GM03348 (cell line): ENCODE measurements at places on chromosomes 7 and 10.

- peak; percentile 60 for DNase-seq
Observed at GRCh38 chr10:110498087-110498981, 627 bp downstream of the DUSP5 start.

DNA sequence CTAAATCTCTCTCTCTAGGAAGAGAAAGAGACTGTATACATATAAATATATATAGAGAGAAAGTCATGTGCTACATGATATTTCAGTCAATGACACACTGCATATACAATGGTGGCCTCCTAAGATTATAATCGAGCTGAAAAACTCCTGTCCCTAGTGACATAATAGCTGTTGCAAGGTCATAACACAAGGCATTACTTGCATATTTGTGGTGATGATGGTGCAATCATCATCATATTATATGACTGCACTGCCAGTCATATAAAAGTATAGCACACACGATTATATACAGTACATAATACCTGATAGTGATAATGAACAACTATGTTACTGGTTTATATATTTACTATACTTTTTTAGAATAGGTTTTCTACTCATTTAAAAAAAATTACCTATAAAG is 316.7 kb downstream of the FGFR2 start:
- no peak for DNase-seq

GRCh38 chr7:7426676-7427075 is 109.0 kb downstream of the COL28A1 start:
- DNase-seq, result no peak

DNA sequence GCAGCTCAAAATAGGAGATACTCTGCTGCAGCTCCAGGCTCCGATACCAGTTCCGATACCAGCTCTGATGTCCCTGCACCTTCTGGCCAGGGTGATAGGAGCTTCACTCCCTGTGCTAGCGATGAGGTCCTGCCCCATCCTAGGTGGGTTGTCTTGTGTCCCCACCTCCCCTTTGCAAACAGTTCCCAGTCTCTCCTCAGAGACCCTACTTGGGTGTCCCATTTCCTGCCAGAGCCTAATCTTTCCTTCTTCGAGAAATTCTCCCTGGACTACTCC is 62.7 kb upstream of the NANOS1 start:
- no peak for DNase-seq

DNA sequence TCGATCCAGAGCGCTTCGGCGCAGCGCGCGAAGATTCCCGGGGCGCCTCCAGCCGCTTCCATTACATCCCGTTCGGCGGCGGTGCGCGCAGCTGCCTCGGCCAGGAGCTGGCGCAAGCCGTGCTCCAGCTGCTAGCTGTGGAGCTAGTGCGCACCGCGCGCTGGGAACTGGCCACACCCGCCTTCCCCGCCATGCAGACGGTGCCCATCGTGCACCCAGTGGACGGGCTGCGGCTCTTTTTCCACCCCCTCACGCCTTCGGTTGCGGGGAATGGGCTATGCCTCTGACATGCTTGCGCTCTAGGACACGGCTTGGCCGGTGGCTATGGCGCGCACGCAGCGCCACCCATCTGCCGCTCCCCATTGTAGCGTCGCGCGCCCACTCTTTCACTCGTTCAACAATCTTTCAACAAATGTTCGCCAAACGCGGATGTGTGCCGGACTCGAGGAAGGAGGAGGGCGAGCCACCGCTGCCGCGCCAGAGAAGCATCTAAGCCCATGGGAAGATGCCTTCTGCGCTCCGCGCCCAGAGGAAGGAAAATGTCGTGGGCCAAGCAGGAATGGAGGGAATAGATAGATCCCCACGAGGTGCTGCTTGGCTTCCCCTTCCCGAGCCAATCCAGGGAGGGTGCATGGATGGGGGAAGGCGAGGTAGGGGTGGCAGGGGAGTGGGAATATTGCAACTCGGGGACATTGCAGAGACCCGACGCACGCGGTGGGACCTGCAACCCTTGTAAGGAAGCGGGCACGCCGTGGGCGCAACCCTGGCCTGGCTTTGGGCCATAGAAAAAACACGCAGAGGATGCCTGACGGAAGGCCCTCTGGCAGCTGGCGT is 5.1 kb upstream of the CYP26A1 start:
- DNase-seq, result no peak

GRCh38 chr7:32335107-32335506 is 155.1 kb downstream of the LSM5 start:
- DNase-seq, result no peak
